Large intestine (tissue), 12 donors: ENCODE measurements at places on chromosomes 1 and 21. TPM values are rescaled to one million over a fixed set of nuclear protein-coding genes. Genes with fewer than 3 reads are reported as not detected.

The RASSF5 gene
- polyA plus RNA-seq, result 5.7 TPM

The UCK2 gene
- polyA plus RNA-seq, result 22.5 TPM

The PRDM2 gene
- polyA plus RNA-seq, result 26.0 TPM

The ADGRL4 gene
- polyA plus RNA-seq, result 5.6 TPM

The OR11L1 gene
- polyA plus RNA-seq, result not detected

The KRTCAP2 gene
- 142 TPM for polyA plus RNA-seq

The ARHGAP29 gene
- 10.7 TPM for polyA plus RNA-seq

The SHC1 gene
- polyA plus RNA-seq, result 76.4 TPM

The NTMT2 gene
- not detected for polyA plus RNA-seq

The ARMH1 gene
- polyA plus RNA-seq, result 2.8 TPM

The SLC26A9 gene
- polyA plus RNA-seq, result 0.03 TPM

The RGS4 gene
- polyA plus RNA-seq, result 8.1 TPM

The GUCA2A gene
- polyA plus RNA-seq, result 68.7 TPM

- no peak overlapping the region for H3K4me3 ChIP-seq
- H3K4me1 ChIP-seq, result no peaks in the 10 kb centered on the region
- no peak overlapping the region for H3K27ac ChIP-seq
- no peak for DNase-seq
Measured at GRCh38 chr1:212203630-212204029, 81.6 kb upstream of the PPP2R5A start.

- H3K4me3 ChIP-seq, result no peak overlapping the region
- H3K36me3 ChIP-seq, result no peaks in the 10 kb centered on the region
- peak overlapping the region; percentile 57 for H3K27ac ChIP-seq
- H3K27me3 ChIP-seq, result no peaks in the 10 kb centered on the region
- H3K4me1 ChIP-seq, result peaks cover 33% of the 10 kb centered on the region
Measured at GRCh38 chr1:15148475-15148874, 5.1 kb upstream of the TMEM51 start.

- peak overlapping the region; percentile 73 for H3K27ac ChIP-seq
- DNase-seq, result no peak
Measured at GRCh38 chr1:47554901-47555300, 117.1 kb downstream of the FOXD2 start.

GRCh38 chr1:209895709-209896108 is 42.3 kb upstream of the SYT14 start:
- no peak overlapping the region for H3K27ac ChIP-seq
- DNase-seq, result no peak
- no peaks in the 10 kb centered on the region for H3K4me1 ChIP-seq
- no peaks in the 10 kb centered on the region for H3K36me3 ChIP-seq

GRCh38 chr1:235659186-235659771 is 9.7 kb upstream of the GNG4 start:
- no peaks in the 10 kb centered on the region for H3K4me1 ChIP-seq
- no peak for DNase-seq
- peaks cover 3% of the 10 kb centered on the region for H3K36me3 ChIP-seq
- no peaks in the 10 kb centered on the region for H3K27me3 ChIP-seq

DNA sequence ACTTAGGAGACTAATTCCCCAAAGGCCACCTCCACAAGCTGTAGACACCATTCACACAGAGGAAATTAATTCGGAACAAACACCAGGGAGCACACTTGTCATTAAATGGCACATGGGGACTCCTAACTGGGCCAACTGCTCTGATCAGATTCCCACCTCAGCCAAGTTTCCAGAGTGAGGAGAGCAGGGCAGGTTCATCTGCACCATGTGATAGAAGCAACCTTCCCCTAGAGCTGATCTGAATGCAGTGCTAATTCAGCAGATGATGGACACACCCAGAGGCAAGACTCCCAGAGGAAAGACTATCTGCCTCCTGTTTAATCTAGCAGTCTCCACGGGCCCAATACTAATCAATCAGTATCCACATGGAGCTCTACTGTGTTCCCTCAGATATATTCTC is 147.0 kb downstream of the VAV3 start:
- no peaks in the 10 kb centered on the region for H3K27me3 ChIP-seq
- no peak for DNase-seq
- no peaks in the 10 kb centered on the region for H3K36me3 ChIP-seq
- no peak overlapping the region for H3K27ac ChIP-seq
- no peak overlapping the region for H3K4me3 ChIP-seq
- H3K4me1 ChIP-seq, result no peaks in the 10 kb centered on the region

DNA sequence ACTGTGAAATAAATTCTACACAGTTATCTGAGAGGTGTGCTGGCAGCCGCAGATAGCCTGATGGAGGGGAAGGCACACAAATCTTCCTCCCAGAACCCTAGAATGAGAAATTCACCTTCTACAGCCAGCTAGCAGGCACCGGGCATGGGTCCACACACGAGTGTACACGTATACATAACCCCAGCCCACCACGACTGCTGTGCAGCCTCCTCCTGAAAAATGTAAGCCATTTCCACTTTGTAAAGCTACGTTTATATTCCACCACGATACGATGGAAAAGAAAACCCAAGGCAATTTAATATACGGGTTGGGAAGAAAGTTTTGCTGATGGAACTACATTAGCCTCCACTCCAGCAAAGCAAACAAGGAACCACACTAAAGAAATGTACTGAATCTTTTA is 1.8 kb downstream of the BTG3 start:
- peaks cover 10% of the 10 kb centered on the region for H3K36me3 ChIP-seq
- H3K27ac ChIP-seq, result peak overlapping the region; percentile 83
- H3K27me3 ChIP-seq, result no peaks in the 10 kb centered on the region
- DNase-seq, result peak; percentile 14

- peaks cover 8% of the 10 kb centered on the region for H3K4me1 ChIP-seq
- H3K36me3 ChIP-seq, result no peaks in the 10 kb centered on the region
- H3K27ac ChIP-seq, result no peak overlapping the region
- DNase-seq, result no peak
- H3K4me3 ChIP-seq, result no peak overlapping the region
- H3K27me3 ChIP-seq, result no peaks in the 10 kb centered on the region
Measured at GRCh38 chr1:209692296-209692695, 12.3 kb upstream of the HSD11B1 start.

DNA sequence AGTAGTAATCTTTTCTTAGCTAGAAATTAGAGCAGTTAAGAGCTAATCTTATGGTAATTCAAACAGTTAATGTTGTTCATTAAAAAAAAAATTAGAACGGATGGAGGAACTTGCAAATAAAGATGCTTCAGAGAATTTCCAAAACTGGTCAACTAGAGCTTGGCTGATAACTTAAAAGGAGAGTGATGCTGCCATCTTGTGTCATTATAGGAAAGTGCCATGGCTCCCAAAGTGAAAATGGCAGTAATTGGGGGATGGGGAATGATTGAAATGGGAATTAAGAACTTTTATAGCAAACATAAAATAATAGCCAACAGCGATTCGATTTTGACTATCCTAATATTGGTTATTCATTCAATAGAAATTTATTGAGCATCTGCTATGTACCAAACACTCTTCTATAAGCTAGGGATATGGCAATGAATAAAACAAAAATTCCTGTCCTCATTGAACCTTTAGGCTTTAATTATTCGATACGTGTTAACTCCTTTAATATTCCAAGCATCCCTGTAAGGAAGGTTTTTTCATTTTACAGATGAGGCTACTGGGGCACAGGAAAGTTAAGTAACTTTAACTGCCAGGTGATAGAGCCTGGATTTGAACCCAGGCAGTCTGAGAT is 5.7 kb upstream of the PLPP3 start:
- no peak overlapping the region for H3K27ac ChIP-seq
- H3K4me3 ChIP-seq, result no peak overlapping the region
- DNase-seq, result peak; percentile 34
- H3K27me3 ChIP-seq, result no peaks in the 10 kb centered on the region

GRCh38 chr1:113542221-113542701 is 151.9 kb downstream of the MAGI3 start:
- H3K4me3 ChIP-seq, result no peak overlapping the region
- H3K36me3 ChIP-seq, result no peaks in the 10 kb centered on the region
- DNase-seq, result no peak
- H3K27ac ChIP-seq, result no peak overlapping the region
- peaks cover 21% of the 10 kb centered on the region for H3K4me1 ChIP-seq

DNA sequence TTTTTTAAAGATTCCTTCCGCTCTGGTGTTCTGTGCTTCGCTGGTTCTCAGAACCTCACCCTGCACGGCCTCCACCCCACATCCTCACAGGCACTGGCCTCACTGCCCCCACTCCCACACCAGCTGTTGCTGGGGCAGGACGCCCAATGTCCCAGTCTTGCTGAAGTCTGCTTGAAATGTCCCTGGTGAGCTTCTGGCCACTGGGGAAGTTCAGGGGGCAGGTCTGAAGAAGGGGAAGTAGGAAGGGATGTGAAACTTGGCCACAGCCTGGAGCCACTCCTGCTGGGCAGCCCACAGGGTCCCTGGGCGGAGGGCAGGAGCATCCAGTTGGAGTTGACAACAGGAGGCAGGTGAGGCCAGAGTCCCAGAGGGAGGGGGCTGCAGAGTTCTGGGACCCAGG is at the start of gene C1QA:
Gene C1QA, plus strand, starts transcription at position 276 of the 400 bp plus-strand sequence. CDS start 989 bp downstream, outside the sequence.
- DNase-seq, result no peak
- peaks cover 3% of the 10 kb centered on the region for H3K27me3 ChIP-seq
- H3K36me3 ChIP-seq, result no peaks in the 10 kb centered on the region
- H3K4me1 ChIP-seq, result no peaks in the 10 kb centered on the region
- H3K27ac ChIP-seq, result no peak within 1 kb of the TSS

DNA sequence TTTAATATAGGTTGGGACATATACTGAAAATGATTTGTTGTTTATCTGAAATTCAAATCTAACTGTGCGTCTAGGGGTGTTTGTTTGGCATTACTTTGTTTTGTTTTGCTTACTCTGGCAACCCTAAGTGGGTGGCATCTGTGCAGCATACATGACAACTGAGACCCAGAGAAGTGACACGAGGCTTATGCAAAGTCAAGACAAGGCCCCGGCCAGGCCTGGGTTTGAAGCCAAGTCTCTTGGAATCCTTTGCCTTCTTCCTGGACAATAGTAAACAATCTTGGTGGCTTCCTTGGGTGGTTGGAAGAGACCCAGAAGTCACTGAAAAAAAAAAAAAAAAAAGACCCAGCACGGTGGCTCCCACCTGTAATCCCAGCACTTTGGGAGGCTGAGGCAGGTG is 197.6 kb upstream of the TMEM51 start:
- no peak overlapping the region for H3K27ac ChIP-seq
- H3K4me3 ChIP-seq, result no peak overlapping the region
- peaks cover 7% of the 10 kb centered on the region for H3K4me1 ChIP-seq
- H3K36me3 ChIP-seq, result peaks cover 10% of the 10 kb centered on the region
- DNase-seq, result no peak

GRCh38 chr1:3332043-3332442 is 122.4 kb upstream of the ARHGEF16 start:
- H3K4me1 ChIP-seq, result peaks cover 37% of the 10 kb centered on the region
- no peak overlapping the region for H3K27ac ChIP-seq
- no peak for DNase-seq
- H3K4me3 ChIP-seq, result no peak overlapping the region
- no peaks in the 10 kb centered on the region for H3K27me3 ChIP-seq

DNA sequence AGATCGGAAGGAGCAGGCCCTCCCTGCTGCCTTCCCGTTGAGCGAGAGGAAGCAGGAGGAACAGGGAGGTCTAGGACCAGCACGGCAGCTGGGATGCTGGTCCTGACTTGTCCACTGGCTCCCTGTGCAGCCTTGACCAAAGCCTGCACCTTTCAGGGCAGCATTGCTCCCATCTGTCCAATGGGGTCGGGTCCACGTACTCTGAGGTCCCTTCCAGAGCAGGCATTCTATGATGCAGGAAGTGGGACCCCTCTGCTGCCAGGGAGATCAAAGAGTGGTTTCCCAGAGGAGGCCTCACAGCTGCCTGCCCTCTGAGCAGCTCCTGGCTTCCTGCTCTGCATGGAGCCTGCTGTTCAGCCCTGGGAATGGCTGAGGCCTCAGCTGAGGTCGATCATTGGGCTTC is 21.7 kb upstream of the ZNF362 start:
- no peak overlapping the region for H3K27ac ChIP-seq
- DNase-seq, result no peak
- no peaks in the 10 kb centered on the region for H3K36me3 ChIP-seq

DNA sequence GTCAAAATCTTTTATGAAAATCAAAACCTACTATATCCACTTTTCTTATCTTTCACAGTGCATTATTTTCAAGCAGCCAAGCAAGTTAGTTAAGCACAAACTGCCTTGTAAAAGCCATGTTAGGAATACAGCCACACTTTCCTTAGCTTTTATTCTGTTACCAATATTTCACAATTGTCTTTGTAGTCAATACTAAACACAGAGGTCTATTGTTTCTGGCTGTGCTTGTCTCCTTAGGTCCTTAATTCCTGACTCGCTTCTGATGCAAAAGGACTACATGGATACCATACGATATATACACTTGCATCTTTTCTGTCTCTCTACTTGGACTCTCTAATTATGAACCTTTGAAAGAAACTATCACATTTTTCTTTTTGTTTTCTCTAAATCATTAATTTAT is 331.8 kb downstream of the NEGR1 start:
- no peak overlapping the region for H3K27ac ChIP-seq
- H3K4me3 ChIP-seq, result no peak overlapping the region
- DNase-seq, result no peak
- no peaks in the 10 kb centered on the region for H3K4me1 ChIP-seq
- no peaks in the 10 kb centered on the region for H3K36me3 ChIP-seq

DNA sequence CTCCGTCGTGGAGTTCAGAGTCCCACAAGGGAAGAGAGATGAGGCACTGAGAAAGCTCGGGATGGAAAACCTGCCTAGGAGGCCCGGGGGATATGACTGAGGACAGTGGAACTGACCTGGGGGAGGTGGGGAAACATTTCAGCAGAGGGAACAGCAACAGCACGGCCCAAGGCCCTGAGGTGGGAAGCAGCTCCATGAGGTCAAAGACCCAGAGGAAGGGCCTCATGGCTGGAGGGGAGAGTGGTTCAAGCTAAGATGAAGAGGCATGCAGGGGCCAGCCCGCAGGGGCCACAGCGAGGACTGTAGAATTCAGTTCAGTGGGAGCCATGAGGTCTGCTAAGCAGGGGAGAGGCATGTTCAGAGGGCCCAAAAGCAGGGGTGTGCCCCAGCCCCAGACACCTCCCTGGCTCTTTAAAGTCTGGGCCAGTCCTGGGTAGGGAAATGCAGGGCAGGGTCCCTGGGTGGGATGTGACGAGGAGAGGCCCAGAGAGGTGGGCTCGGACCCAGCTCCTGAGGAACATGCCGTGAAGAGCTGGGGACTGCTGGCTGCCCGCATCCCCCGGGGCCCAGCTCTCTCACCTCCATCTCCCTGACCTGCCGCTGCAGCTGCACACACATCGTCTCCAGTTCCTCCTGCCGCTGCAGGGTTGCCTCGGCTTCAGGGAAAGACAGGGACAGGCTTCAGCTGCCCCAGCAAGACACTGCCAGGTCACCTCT is 9.9 kb downstream of the UBXN11 start:
- no peak overlapping the region for H3K27ac ChIP-seq
- H3K36me3 ChIP-seq, result peaks cover 29% of the 10 kb centered on the region
- H3K4me1 ChIP-seq, result no peaks in the 10 kb centered on the region
- no peak overlapping the region for H3K4me3 ChIP-seq
- no peaks in the 10 kb centered on the region for H3K27me3 ChIP-seq

GRCh38 chr1:22328331-22329147 is 123.1 kb upstream of the ZBTB40 start:
- no peak for DNase-seq
- H3K36me3 ChIP-seq, result no peaks in the 10 kb centered on the region
- H3K27me3 ChIP-seq, result no peaks in the 10 kb centered on the region
- no peak overlapping the region for H3K27ac ChIP-seq
- H3K4me3 ChIP-seq, result no peak overlapping the region
